ENCODE measurements at places on chromosomes 12 and 14. TPM values are rescaled to one million over a fixed set of nuclear protein-coding genes. Genes with fewer than 3 reads are reported as not detected.

Gene CEP128
- total RNA-seq, result 3.3 TPM

Gene PLEK2
- total RNA-seq, result 1.3 TPM

Gene BTG1
- 0.10 TPM for total RNA-seq

Gene TMEM179
- total RNA-seq, result not detected

Gene LPAR5
- 0.03 TPM for total RNA-seq

Gene LDHB
- total RNA-seq, result 1,406 TPM

Gene IL26
- total RNA-seq, result not detected

Gene INSM2
- total RNA-seq, result 0.17 TPM

Gene RPGRIP1
- not detected for total RNA-seq

Gene SLC41A2
- 2.8 TPM for total RNA-seq

Gene KRT6C
- not detected for total RNA-seq

Gene LMNTD1
- total RNA-seq, result not detected

Gene IL23A
- 5.3 TPM for total RNA-seq

Gene PYGL
- total RNA-seq, result 1.4 TPM

Gene TUNAR
- not detected for total RNA-seq

Gene C12orf60
- total RNA-seq, result 2.6 TPM

Gene BMP4
- total RNA-seq, result 461 TPM

Gene GYS2
- not detected for total RNA-seq

Gene CACNA2D4
- total RNA-seq, result not detected

Gene RIMBP2
- 65.0 TPM for total RNA-seq

Gene CPNE8
- total RNA-seq, result 16.1 TPM

Gene RBP5
- not detected for total RNA-seq

Gene RNFT2
- 7.8 TPM for total RNA-seq

Gene FKBP4
- 137 TPM for total RNA-seq

Gene PZP
- not detected for total RNA-seq

Gene PPP1R1A
- not detected for total RNA-seq

Data from G401 (cell line).